ENCODE measurements at places on chromosomes 5 and 9. TPM values are rescaled to one million over a fixed set of nuclear protein-coding genes. Genes with fewer than 3 reads are reported as not detected.
A peak's percentile ranks its signal among the peaks of the same experiment; 100 is the strongest.

GRCh38 chr5:168578538-168579487, at the start of gene PANK3:
Gene PANK3 (minus strand): TSS chr5:168579368. CDS start chr5:168579283, 85 bp downstream.
- peak within 1 kb of the TSS; percentile 96 for H3K4me3 ChIP-seq
- H3K36me3 ChIP-seq: peaks cover 16% of the 10 kb centered on the region
- H3K27ac ChIP-seq: peak within 1 kb of the TSS; percentile 98
- peak; percentile 60 for DNase-seq
- H3K27me3 ChIP-seq: no peaks in the 10 kb centered on the region
- H3K4me1 ChIP-seq: peaks cover 38% of the 10 kb centered on the region

DNA sequence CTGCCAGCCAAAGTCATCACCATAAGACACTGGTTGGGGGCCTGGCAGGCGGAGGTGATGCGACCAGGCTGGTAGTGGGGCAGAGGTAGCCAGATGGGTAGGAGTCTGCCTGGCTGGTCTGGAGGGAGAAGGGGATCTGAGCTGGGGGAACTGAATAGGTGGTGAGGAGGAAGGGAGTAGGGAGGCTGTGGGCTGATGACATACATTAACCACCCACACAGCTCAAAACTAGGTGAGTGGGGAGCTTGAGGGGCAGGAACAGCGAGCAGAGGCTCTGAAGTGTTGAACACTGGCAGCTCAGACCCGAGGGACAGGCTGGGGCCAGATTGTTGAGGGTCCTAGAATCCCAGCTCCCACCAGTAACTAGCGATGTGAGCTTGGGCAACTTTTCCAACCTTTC, 81.0 kb downstream of the DAB2IP start:
- peaks cover 3% of the 10 kb centered on the region for H3K27me3 ChIP-seq
- peak overlapping the region; percentile 8 for H3K27ac ChIP-seq
- no peak overlapping the region for H3K4me3 ChIP-seq
- no peak for DNase-seq
- peaks cover 40% of the 10 kb centered on the region for H3K4me1 ChIP-seq
- H3K36me3 ChIP-seq: no peaks in the 10 kb centered on the region

DNA sequence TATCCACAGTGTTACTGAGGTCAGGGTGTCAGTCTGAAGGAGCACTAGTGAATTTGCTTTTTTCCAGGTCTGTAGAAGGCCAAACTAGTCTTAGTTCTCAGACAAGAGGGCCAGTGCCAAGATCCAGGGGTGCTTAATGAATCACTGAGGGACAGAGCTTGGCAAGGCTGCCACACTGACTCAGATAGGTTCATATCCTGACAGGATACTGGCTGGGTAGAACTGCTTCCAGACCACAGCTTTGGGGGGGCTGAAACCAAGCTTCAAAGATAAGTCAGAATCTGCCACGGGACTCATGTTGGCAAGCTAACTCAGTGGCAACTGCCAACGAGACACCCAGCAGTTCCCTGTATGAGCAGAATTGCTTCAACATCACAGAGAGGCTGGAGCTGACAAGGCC, 1125.4 kb downstream of the EFNA5 start:
- H3K4me1 ChIP-seq: no peaks in the 10 kb centered on the region
- no peak for DNase-seq
- H3K27ac ChIP-seq: no peak overlapping the region
- 0 out of 2 replicates have a peak, but pooled peaks cover 6% of the 10 kb centered on the region for H3K36me3 ChIP-seq
- no peaks in the 10 kb centered on the region for H3K27me3 ChIP-seq

DNA sequence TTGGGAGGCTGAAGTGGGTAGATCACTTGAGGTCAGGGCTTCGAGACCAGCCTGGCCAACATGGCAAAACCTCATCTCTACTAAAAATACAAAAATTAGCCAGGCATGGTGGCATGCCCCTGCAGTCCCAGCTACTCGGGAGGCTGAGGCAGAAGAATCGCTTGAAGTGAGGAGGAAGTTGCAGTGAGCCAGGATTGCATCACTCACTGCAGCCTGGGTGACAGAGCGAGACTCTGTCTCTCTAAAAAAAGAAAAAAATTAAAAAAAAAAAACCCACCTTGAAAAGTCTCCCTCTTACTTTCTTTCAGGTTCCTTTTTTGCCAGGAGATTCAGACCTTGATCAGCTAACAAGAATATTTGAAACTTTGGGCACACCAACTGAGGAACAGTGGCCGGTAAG, 34.2 kb downstream of the CDK7 start:
- no peaks in the 10 kb centered on the region for H3K4me1 ChIP-seq
- H3K36me3 ChIP-seq: peaks cover 32% of the 10 kb centered on the region
- H3K4me3 ChIP-seq: no peak overlapping the region
- H3K27me3 ChIP-seq: no peaks in the 10 kb centered on the region
- H3K27ac ChIP-seq: no peak overlapping the region
- no peak for DNase-seq

DNA sequence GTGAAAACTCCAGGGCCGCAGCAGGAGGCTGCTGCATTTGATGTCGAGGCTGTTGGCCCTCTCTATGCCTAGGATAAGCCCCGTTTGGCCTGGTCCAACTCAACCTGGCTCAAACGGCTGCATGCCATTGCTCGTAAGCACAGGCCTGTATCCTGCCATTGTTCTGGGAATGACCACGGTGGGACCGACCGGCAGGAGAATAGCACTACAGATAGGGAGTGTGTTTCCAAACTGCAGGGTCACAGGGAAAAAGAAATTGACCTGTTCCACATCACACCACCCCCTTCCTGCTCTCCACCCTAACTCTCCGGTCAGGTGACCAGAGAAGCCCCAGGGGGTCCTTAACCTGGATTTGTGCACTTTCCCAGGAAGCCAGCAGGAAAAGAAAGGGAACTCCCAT, 278.7 kb upstream of the KLF4 start:
- no peaks in the 10 kb centered on the region for H3K27me3 ChIP-seq
- peaks cover 14% of the 10 kb centered on the region for H3K36me3 ChIP-seq
- DNase-seq: no peak
- H3K4me1 ChIP-seq: no peaks in the 10 kb centered on the region
- no peak overlapping the region for H3K27ac ChIP-seq
- no peak overlapping the region for H3K4me3 ChIP-seq

GRCh38 chr9:25681266-25681665, 3.0 kb upstream of the TUSC1 start:
- H3K27ac ChIP-seq: no peak overlapping the region
- no peak for DNase-seq
- peaks cover 11% of the 10 kb centered on the region for H3K4me1 ChIP-seq
- no peak overlapping the region for H3K4me3 ChIP-seq
- peaks cover 9% of the 10 kb centered on the region for H3K27me3 ChIP-seq
- peaks cover 10% of the 10 kb centered on the region for H3K36me3 ChIP-seq

GRCh38 chr5:72130351-72130761, 23.1 kb downstream of the MAP1B start:
- no peak for DNase-seq
- H3K27me3 ChIP-seq: no peaks in the 10 kb centered on the region
- H3K4me3 ChIP-seq: no peak overlapping the region
- no peak overlapping the region for H3K27ac ChIP-seq
- H3K36me3 ChIP-seq: no peaks in the 10 kb centered on the region

GRCh38 chr5:66498791-66499207, 97.4 kb upstream of the MAST4 start:
- no peak overlapping the region for H3K27ac ChIP-seq
- DNase-seq: no peak
- no peaks in the 10 kb centered on the region for H3K4me1 ChIP-seq

GRCh38 chr9:31210978-31211570, 1173.4 kb upstream of the ACO1 start:
- H3K4me1 ChIP-seq: no peaks in the 10 kb centered on the region
- H3K36me3 ChIP-seq: no peaks in the 10 kb centered on the region
- no peaks in the 10 kb centered on the region for H3K27me3 ChIP-seq
- H3K27ac ChIP-seq: no peak overlapping the region

DNA sequence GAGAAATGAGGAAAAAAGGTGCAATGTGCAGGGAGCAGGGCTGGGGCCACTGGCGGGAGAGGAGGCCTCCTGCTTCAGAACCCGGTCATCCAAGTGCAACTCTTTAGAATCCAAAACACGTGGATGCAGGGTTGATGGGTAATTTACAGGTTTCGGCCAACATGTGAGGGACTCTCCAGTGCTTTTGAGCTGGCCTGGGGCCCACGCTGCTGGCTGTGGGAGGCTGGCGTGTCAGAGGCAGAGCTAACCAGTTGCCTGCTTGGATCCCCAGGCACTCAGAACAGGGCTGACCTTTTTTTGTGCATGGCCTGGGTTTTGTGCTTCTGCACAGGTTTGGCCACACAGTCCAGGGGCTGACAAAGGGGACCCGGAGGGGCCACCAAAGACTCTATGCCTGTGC, 61.6 kb downstream of the GADD45G start:
- DNase-seq: no peak
- H3K36me3 ChIP-seq: peaks cover 4% of the 10 kb centered on the region
- no peak overlapping the region for H3K4me3 ChIP-seq
- H3K27ac ChIP-seq: no peak overlapping the region

GRCh38 chr9:73680831-73681230, 529.2 kb downstream of the ANXA1 start:
- no peak for DNase-seq
- no peaks in the 10 kb centered on the region for H3K27me3 ChIP-seq
- H3K4me3 ChIP-seq: no peak overlapping the region
- H3K27ac ChIP-seq: no peak overlapping the region
- H3K4me1 ChIP-seq: peaks cover 12% of the 10 kb centered on the region
- peaks cover 10% of the 10 kb centered on the region for H3K36me3 ChIP-seq

- no peak overlapping the region for H3K27ac ChIP-seq
- H3K27me3 ChIP-seq: no peaks in the 10 kb centered on the region
- DNase-seq: no peak
- H3K4me3 ChIP-seq: no peak overlapping the region
These were observed 235.9 kb downstream of the AP3B1 start for GRCh38 chr5:78058625-78059024.

The TOR1B gene
- total RNA-seq: 18.8 TPM

The PRELID2 gene
- 14.5 TPM for total RNA-seq

The NFIL3 gene
- 11.8 TPM for total RNA-seq

The GCNT4 gene
- 0.71 TPM for total RNA-seq

The ASPN gene
- not detected for total RNA-seq

The PCDHB11 gene
- total RNA-seq: 0.92 TPM

Data from WTC11 (cell line).